ENCODE measurements at places on chromosomes 1 and 21. TPM values are rescaled to one million over a fixed set of nuclear protein-coding genes. Genes with fewer than 3 reads are reported as not detected.
A peak's percentile ranks its signal among the peaks of the same experiment; 100 is the strongest.

DNA sequence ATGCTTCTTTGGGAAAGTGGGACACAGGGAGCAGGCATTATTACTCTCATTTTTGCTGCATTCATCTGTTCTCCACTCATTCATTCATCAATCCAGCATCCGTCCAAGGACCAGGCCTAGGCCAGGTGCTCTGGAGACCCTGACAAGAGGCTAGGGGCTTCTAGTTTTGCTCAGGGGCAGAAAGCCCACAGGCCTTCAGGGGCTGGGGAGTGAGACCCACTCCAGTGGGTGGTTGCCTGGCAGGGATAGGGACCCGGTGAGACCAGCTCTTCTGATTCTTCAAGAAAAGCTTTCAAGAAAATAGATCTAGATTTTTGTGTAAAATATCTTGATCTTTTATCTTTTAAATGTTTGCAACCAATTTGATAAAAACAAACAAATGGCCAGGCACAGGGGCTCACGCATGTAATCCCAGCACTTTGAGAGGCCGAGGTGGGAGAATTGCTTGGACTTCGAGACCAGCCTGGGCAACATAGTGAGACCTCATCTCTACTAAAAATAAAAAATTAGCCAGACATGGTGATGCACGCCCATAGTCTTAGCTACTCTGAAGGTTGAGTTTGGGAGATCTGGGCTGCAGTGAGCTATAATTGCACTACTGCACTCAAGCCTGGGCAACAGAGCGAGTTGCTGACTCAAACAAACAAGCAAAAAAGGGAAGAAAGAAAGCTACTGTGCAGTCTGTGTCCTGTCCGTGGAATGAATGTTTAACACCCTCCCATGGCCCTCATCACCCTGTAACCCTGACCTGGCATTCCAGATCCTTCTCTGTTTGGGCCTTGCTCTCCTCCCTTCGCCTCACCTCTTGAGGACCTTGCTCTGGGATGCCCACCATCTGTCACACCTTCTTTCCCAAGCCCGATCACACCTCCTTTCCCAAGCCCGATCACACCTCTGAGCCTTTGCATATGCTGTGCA is 17.3 kb upstream of the LRP8 start:
- DNase-seq = no peak
- H3K36me3 ChIP-seq = no peaks in the 10 kb centered on the region
- no peaks in the 10 kb centered on the region for H3K4me1 ChIP-seq
- H3K27ac ChIP-seq = no peak overlapping the region
- no peaks in the 10 kb centered on the region for H3K27me3 ChIP-seq
- H3K4me3 ChIP-seq = no peak overlapping the region

DNA sequence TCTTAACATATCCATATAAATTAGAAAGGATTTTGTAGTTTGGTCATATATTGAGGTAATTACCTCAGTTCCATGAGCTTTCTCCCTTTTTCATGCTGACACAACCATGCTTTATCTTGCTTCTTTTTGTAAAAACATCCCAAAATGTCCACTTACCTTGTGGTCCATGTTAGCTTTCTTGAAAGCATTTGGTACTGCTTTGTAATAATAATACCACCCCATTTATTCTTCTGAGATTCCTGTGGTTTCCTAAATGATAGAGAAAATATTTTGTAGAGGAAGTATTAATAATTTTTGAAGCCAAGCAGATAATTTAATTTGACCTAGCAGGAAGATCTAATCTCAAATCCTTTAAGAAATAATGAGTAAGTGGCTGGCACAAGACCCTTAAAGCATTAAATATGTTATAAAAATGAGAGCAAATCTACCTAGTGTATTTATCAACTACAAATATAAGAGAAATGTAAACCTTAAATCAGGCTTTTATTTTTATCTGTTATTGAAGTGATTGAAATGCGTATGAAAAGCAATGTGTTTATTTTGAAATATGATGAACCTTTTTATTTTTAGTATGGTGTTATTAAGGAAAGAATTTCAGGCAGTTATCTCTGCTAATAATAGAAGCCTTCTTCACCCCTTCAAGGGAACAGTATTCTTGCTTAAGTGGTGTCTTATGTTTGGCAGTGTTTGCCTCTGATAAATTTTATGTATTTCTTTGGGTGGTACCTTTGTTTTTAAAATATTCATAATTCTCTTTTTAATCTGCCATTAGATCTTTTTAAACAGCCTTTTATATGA is 9.2 kb downstream of the PRKAA2 start:
- H3K4me3 ChIP-seq = no peak overlapping the region
- no peaks in the 10 kb centered on the region for H3K27me3 ChIP-seq
- peaks cover 11% of the 10 kb centered on the region for H3K4me1 ChIP-seq
- peak overlapping the region; percentile 21 for H3K27ac ChIP-seq
- no peaks in the 10 kb centered on the region for H3K36me3 ChIP-seq

- H3K36me3 ChIP-seq = peaks cover 38% of the 10 kb centered on the region
- peak overlapping the region; percentile 99 for H3K27ac ChIP-seq
- no peaks in the 10 kb centered on the region for H3K27me3 ChIP-seq
- no peak for DNase-seq
- H3K4me1 ChIP-seq = no peaks in the 10 kb centered on the region
- H3K4me3 ChIP-seq = peak overlapping the region; percentile 99
Observed at GRCh38 chr1:244862354-244862698, 2.0 kb downstream of the HNRNPU start.

DNA sequence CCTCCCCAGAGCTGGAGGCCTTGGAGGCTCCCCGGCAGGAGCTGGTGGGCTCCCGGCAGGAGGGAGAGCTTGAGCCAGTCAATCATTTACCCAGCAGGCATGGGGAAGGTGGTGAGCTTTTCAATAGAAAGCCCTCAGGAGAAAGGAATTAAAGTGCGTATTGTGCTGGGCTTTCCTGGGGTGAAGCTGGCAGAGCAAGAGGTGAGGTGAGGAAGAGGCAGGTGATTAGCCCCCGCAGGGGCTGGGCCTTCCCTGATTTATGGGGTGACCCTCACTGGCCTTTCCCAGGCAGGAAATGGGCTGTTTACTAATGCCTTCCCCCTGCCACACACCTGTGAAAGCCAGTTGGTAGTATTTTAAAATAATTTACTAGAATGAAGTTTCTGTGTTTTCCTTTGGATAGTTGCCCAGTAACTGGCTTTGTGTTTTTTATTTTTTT is 25.8 kb downstream of the CLDN14 start:
- H3K36me3 ChIP-seq = no peaks in the 10 kb centered on the region
- H3K4me3 ChIP-seq = no peak overlapping the region
- H3K27me3 ChIP-seq = no peaks in the 10 kb centered on the region

DNA sequence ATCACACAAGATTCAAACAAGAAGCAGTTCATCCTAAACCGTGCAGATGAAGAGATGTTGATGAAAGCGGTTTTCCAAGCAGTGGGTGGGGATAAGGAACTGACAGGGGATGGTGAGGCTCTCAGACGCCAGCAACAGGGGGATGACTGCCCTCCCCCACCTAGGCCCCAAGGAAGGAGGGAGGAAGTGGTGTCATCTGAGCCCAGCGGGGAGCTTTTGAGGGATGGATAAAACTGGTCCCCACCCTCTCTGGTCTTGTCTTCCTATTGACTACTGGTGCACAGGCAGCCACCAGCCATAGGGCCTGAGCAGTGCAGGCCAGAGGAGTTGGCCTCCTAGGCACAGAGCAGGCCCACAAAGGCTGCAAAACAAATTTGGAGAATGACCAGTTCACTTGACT is 175.5 kb downstream of the HUNK start:
- H3K4me1 ChIP-seq = no peaks in the 10 kb centered on the region
- no peak overlapping the region for H3K4me3 ChIP-seq

DNA sequence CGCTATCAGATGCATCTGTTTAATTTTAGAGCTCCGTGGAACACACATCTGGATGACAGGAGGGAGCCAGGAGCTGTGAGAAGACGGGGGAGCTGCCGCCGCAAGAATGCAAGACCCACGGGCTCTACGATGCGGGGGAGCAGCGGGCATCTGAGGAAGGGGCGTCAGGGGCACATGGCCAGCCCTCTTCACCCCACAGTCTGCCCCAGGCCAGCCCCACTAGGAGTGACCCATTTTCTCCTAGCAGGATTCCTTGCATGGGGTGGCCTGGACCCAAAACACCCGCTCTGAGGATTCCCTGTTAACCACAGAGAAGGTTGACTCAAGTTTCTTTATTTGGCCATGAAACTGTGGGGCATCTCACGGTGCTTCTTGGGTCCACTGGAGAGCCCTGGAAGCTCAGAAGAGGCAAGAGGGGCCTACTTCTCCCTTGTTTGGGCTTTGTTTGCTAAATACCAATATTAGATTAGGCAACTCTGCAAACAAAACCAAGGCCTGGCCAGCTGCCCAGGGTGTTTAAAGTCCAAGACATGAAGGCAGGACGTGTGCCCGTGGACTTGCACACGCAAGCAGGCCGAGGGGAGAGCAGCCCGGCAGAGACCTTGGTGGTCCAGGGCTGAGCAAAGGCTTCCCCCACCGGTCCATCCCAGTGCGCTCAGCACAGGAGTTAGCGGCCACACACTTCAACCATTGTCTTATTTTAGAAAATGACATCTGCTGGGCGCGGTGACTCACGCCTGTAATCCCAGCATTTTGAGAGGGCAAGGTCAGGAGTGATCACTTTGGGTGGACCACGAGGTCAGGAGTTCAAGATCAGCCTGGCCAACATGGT is 89.8 kb downstream of the DHRS3 start:
- no peak overlapping the region for H3K27ac ChIP-seq
- H3K4me3 ChIP-seq = no peak overlapping the region
- H3K27me3 ChIP-seq = no peaks in the 10 kb centered on the region
- DNase-seq = peak; percentile 83
- peaks cover 3% of the 10 kb centered on the region for H3K4me1 ChIP-seq

DNA sequence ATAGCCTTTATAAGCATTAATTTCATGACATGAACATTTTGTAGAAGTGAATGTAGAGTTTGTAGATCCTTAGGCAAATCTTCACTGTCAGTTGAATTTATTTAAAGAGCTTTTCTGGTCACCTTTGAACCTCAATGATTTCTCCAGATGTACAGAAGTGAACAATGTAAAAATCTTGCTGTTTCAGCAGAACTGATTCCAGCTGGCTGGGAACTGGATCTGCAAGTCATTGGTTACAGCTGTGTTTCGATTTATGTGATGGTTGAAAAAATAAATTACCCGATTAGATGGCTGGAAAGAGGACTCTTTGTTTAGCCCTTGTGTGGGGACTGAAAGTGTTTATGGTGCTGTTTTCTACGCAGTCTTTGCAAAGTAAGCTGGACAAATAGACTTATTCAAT is 849.8 kb downstream of the USP25 start:
- peaks cover 24% of the 10 kb centered on the region for H3K4me1 ChIP-seq
- no peak for DNase-seq
- H3K27me3 ChIP-seq = no peaks in the 10 kb centered on the region
- H3K36me3 ChIP-seq = no peaks in the 10 kb centered on the region

GRCh38 chr1:50667272-50667671 is 244.0 kb upstream of the DMRTA2 start:
- H3K36me3 ChIP-seq = no peaks in the 10 kb centered on the region
- H3K4me1 ChIP-seq = peaks cover 26% of the 10 kb centered on the region
- H3K4me3 ChIP-seq = no peak overlapping the region
- DNase-seq = no peak
- no peaks in the 10 kb centered on the region for H3K27me3 ChIP-seq

CFHR4 gene
- not detected for total RNA-seq

CPTP gene
- 8.4 TPM for total RNA-seq

GBP4 gene
- total RNA-seq = 4.4 TPM

TGFB2 gene
- 7.5 TPM for total RNA-seq

ERI3 gene
- total RNA-seq = 39.4 TPM

Data from sigmoid colon (tissue), 7 donors.